DMS153 (cell line): ENCODE measurements at places on chromosomes 3 and 15.

- no peak for DNase-seq
These were observed 133.3 kb upstream of the KLHL25 start for GRCh38 chr15:85927931-85928537.

DNA sequence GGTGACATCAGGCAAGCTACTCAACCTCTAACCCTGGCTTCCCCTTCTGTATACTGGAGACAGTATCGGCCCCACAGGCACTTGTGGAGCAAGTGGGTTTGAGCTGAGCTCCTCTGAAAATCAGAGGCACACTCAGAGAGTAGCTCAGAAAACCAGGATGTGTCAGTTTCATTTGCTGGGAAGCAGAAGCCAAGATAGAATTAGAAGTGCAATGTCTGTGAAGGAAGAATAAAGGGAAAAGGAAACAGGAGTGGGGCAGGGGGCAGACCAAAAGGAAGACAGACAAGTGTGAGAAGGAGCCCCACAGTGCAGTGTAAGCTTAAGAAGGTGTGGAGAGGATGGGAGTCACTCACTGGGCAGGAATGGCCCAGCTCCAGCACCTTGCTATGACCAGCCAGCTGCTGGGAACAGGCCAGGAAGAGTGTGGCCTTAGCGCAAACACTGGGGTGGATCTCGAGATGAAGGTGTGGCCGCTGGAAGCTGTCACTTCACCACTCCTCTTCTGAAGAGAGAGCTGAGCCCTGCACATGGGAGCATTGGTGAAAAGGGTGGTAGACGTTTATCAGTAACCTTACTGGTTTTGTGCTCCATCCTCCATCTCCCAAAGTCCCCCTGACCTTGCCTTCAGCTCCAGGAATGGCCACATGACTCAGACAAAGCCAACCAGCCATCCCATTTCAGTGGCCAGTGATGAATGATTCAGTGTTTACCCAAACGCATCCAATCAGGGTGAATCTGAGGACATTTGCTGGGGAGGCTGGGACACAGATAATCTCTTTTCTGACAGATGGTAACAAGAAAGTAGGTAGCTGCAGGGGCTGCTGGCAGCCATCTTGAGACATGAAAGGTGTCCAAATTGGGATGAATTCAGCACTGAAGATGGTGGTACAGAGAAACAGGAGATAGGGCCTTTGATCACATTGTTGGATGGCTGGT lies 108.4 kb downstream of the SHQ1 start:
- no peak for DNase-seq

GRCh38 chr3:115655761-115656282 lies 32.5 kb downstream of the GAP43 start:
- no peak for DNase-seq

- no peak for DNase-seq
These were observed 17.4 kb upstream of the RBMS3 start for GRCh38 chr3:29263476-29263875.

DNA sequence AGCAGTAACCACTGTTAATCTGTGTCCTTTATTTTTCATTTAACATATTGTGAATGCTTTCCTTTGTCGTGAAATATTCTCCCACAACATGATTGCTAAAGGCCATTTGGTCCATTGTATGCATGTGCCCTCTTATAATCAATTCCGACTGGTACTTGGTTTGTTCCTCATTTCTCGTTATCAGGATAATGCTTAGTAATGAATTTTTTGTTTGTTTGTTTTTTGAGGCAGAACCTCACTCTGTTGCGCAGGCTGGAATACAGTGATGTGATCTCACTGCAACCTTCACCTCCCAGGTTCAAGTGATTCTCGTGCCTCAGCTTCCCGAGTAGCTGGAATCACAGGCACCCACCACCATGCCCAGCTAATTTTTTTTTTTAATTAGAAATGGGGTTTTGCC lies 22.0 kb downstream of the SPATA12 start:
- no peak for DNase-seq

- no peak for DNase-seq
These were observed 85.2 kb downstream of the KBTBD8 start for GRCh38 chr3:67083277-67083676.

GRCh38 chr3:156533205-156533604 lies 21.7 kb downstream of the SSR3 start:
- DNase-seq = no peak

GRCh38 chr3:107651782-107652181 lies 129.0 kb downstream of the BBX start:
- DNase-seq = no peak

- no peak for DNase-seq
These were observed 890.8 kb downstream of the NAALADL2 start for GRCh38 chr3:175749981-175750380.

GRCh38 chr3:127691489-127691888 lies 18.7 kb downstream of the ABTB1 start:
- DNase-seq = no peak

DNA sequence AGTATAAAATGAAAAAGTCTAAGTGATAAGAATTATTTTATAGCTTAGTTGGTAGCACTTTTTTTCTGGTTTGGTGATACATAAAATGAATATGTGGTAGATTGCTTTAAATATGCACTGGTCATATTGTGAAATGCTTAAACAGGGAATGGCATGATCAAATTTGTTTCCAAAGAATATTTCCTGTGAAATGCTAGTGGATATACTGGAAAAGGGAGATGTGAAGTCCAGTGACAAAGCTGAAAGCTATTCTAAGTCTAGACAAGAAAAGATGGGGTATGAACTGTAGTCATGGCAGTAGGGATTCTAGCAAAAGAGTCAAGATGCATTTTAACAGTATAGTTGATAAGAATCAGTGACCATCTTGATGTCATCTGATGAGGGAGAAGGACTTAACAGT lies 98.9 kb upstream of the MME start:
- DNase-seq = no peak

- no peak for DNase-seq
These were observed 47.4 kb downstream of the CLSTN2 start for GRCh38 chr3:139982404-139982803.

GRCh38 chr15:87523516-87523915 lies 733.0 kb downstream of the NTRK3 start:
- DNase-seq = no peak

DNA sequence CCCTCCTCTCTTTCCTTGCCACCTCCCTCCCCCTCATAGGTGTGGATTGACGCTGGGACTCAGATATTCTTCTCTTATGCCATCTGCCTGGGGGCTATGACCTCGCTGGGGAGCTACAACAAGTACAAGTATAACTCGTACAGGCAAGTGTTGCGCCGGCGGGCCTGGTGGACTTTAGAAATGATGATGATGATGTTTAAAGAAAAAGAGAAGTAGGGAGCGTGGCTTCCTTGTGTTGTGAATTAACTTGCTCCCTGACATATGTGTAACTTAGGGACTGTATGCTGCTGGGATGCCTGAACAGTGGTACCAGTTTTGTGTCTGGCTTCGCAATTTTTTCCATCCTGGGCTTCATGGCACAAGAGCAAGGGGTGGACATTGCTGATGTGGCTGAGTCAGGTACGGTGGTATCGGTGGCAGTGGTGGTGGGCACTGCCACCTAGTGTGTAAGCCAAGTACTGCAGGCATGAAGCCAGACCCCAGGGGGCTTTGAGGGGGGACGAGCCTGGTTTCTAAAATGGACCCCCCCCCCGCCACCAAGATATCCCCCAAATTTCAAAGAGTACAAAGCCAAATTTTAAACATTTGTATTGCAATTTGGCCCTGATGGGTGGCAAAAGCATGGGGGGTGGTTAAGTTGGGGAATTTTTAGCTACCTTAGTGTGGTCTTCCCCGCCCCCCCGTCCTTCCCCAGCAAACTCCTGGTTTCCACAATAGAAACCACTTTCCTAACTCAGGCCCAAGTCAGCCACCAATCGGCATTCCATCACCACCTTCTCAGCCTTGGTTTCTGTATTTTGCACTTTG lies 65.6 kb downstream of the SLC6A6 start:
- DNase-seq = no peak

- no peak for DNase-seq
These were observed 529 bp upstream of the DLEC1 start for GRCh38 chr3:38038447-38038911.

DNA sequence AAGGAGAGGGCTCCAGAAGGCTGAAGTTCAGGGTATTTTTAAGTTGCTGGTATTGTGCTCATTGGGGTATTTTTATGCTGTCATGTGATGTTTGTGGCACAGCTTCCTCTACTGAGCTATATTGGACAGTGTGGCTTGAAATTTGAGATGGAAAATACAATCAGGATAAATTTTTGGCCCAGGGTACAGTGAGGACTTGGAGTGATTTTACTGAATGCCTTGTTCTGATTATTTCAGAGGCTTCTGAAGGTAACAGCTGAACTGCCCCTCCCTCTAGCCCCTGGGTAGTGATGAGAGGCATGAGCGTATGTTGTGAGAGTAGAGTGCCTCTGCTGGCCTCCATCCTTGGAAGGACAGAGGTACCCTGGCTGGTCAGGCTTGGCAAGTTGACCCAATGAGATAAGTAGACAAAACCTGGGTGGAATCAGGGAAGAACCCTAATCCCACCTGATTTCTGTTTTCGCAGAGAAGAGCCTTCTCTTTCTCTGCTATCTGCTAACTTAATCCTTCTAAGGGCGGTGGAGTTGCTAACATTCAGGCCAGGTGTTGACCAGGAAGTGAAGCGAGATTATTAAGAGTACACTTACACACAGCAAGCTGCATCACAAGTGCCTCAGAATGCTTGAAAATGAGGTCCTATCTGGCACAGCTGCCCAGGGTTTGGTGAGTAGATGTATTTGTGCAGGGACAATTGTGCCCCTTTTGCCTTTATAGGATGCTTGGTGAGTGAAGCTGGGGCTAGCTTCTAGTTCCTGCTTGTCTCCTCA lies 98.1 kb upstream of the CLSTN2 start:
- peak; percentile 69 for DNase-seq

GRCh38 chr3:157752956-157753786 lies 250.0 kb upstream of the VEPH1 start:
- no peak for DNase-seq

- no peak for DNase-seq
These were observed 13.3 kb upstream of the PARL start for GRCh38 chr3:183898028-183898431.

GRCh38 chr15:34470091-34470490 lies 32.5 kb upstream of the GOLGA8A start:
- DNase-seq = no peak

DNA sequence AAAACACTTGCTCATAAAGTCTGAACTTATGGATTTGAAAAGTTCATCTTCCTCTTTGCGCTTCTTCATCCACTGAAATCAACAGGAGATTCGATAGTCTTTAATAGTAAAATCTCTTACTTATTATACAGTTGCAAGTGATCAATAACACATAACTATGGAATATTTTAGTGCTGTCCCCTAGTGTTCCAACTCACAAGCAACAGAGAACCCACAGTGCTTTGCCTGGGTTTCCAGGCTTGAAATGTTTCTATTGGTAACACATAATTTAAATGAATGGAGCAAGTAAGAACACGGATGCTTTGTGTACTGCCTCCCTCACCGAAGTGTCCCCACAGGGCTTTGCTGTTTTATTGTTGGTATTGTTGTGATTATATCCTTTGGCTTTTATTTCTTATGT lies 93.5 kb downstream of the WDR72 start:
- no peak for DNase-seq

DNA sequence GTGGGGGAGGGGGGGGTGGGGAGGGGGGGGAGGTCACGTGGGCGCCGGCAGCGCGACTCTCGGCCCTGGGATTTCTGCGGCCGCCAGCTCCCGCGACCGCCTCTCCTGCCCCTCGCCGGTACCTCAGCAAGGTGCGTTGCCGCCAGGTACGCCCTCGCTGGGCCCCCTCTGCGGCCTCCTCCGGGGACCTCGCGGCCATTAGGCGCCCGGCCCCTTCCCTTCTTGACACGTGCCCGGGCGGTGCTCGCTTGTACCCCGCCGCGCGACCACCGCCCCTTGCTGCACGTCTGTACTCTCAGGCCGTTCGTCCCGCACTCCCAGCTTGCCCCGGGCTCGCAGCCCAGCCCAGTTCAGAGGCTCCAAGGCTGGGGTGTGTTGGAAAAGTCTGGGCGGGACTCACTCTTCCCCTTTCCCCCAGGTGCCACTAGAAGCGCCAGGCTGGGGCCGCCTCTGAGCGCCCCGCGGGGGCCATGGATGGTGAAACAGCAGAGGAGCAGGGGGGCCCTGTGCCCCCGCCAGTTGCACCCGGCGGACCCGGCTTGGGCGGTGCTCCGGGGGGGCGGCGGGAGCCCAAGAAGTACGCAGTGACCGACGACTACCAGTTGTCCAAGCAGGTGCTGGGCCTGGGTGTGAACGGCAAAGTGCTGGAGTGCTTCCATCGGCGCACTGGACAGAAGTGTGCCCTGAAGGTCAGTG lies at the start of gene MAPKAPK3:
MAPKAPK3 (plus strand) TSS at position 56 of the 696 bp plus-strand sequence; CDS start at position 471, 415 bp downstream.
- DNase-seq = no peak

- no peak for DNase-seq
These were observed 106.3 kb downstream of the LRRK1 start for GRCh38 chr15:101025501-101025885.

GRCh38 chr15:72319360-72319984 lies 485 bp downstream of the CELF6 start:
- DNase-seq = no peak

DNA sequence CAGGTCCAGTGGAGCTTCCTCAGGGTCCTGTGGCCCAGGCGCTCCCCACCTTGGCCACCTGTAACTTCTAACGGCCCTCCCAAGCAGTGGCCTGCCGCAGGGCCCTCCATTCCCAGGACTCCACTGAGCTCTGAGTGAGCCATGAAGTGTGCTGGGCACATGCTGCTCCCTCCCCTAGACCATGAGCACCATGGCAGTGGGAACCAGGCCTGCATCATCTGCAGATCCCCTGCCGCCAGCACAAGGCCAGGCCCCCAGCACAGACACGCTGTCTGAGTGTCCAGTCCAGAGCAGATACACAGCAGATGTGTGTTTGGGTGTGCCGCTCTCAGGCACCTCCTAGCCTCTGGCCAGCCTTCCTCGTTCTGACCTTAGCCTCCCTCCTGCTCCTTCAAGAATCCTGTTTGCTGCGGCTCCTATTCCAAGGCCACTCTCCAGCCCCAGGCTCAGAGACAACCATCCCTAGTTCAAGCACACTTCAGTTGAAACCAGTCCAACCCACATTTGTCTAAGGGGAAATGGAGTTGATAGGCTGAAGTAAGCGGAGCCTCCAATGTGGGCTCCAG lies 7.0 kb upstream of the KLF15 start:
- no peak for DNase-seq

- no peak for DNase-seq
These were observed 11.6 kb downstream of the MRPS25 start for GRCh38 chr3:15053541-15053940.

GRCh38 chr15:38242055-38242454 lies 10.6 kb upstream of the SPRED1 start:
- DNase-seq = peak; percentile 31

- DNase-seq = no peak
These were observed 62.1 kb downstream of the NR2F2 start for GRCh38 chr15:96392380-96393208.

GRCh38 chr3:3107858-3108257 lies 2.3 kb downstream of the IL5RA start:
- no peak for DNase-seq
